COLO829 (cell line): ENCODE measurements at places on chromosomes 16 and 17.
A peak's percentile ranks its signal among the peaks of the same experiment; 100 is the strongest.

DNA sequence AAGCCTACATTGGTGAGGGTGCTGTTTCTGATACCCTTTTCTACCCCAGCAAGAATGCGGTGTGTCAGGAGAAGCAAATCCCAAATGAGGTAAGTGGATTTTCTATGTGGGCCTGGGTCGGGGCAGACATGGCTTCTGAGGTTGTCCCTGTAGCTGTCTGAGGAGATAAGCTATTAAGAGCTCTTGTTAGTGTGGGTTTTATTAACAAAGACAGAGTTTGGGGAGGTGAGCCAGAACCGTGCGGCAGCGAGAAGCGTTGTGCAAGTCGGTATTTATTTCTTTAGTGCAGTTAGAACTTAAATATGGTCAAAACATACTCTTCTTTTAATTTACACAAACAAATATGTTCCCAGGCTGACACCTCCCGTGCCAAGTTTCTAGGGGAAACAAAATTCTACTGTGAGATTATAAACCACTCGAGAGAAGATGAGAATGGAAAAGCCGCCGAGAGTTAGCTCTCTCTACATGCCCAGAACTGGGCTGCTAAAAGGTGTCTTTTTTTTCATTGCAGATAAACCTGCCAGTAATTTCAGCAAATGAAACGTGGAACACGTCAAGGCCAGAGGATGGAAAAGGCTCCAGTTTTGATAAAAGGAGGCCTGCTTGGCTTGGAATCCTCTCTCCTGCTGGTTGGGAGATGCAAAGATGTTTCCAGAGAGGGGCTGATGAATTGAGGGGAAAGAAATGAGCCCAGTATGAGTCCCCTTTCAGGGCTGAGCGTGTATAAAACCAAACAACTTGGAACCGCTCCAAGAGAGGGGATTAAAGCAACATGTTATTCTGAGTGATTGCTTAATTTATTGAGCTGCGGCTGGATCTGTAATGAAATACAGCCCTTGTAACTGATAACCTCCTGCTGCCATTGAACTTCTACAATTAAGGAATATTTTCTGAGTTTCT, 254.6 kb downstream of the MRTFB start:
- DNase-seq: no peak

GRCh38 chr17:45976755-45977505, 22.1 kb upstream of the STH start:
- no peak for DNase-seq

DNA sequence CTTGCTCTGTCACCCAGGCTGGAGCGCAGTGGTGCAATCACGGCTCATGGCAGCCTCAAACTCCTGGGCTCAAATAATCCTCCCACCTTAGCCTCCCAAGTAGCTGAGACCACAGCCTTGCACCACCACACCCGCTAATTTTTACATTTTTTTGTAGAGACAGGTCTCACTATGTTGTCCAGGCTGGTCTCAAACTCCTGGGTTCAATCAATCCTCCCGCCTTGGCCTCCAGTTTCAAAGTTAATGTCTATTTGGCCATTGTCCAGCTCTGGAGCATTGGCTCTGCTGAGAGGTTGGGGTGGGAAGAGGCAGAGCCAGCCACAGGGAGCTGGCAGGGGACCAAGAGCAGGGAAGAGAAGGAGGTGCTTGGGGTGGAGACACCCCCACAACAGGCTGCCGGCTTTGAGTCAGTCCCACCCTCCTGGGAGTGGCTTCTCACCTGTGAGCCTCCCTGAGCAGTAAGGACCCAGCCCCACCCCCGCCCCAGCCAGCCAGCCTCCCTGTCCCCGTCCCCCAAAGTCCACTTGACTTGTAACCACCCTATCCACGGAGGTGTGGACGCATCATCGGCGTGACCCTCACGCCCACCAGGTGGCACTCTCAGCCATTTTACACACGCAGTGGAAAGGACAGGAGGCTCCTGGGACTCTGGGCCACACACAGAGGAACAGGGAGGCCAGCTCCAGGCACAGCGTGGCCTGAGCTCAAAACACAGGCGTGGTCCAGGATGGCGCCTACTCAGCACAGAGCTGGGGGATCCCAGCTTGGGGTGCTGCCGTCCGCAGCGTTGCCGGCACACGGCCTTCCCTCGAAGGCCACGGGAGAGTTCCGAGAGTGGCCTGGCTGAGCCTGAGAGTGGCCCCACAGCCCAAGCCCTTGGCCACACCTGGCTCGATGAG, 22.8 kb upstream of the PVALEF start:
- peak; percentile 60 for DNase-seq

DNA sequence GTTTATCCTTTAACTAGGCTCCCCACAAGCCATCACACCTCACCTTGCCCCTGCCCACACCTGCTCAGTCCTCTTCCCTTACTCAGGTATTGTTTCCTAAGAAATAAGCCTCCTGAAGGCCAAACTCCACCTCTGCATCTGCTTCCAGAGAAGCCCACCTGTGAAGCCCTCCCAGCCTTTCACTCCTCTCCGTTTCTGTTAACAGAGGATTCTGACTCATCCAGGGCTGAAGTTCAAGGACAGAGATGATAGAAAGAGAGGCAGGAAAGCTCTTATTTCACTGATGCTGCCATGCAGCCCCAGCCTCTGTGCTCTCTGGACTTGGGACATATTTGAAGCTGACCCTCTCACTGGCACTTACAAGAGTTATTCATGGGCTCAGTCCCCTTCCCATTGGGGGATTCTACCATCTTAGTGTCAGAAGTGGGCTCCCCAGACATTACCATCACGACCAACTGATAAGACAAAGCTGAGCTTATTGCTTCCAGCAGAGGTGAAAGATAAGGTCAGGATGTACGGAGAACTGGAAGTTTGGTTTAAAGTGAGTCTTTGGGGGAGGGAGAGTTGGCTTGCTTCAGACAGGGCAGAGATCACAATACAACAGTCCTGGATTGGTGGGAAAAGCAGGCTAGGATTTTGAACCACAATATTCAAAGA, 35.3 kb upstream of the XYLT2 start:
- no peak for DNase-seq

- no peak for DNase-seq
Observed at GRCh38 chr17:82357394-82357793, 1.7 kb upstream of the TEX19 start.

DNA sequence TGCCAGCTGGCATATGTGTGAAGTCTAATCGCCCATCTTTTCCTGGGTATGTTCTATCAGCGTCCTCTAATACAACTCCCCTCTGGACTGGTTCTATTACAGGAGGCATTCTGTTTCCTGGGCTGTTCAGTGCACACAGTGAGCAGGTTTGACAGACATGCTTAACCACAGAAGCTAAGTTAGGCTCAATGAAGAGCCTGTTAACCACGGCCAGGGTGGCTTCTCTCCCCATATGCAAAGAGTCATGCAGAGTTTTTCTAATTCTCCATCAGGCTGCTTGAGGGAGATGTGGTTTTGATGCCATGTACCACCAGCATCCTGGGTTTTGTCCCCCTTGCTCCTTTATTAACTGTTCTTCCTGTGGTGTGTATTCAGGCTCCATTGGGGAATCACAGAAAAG, 57.2 kb upstream of the ALOX12 start:
- DNase-seq: no peak

DNA sequence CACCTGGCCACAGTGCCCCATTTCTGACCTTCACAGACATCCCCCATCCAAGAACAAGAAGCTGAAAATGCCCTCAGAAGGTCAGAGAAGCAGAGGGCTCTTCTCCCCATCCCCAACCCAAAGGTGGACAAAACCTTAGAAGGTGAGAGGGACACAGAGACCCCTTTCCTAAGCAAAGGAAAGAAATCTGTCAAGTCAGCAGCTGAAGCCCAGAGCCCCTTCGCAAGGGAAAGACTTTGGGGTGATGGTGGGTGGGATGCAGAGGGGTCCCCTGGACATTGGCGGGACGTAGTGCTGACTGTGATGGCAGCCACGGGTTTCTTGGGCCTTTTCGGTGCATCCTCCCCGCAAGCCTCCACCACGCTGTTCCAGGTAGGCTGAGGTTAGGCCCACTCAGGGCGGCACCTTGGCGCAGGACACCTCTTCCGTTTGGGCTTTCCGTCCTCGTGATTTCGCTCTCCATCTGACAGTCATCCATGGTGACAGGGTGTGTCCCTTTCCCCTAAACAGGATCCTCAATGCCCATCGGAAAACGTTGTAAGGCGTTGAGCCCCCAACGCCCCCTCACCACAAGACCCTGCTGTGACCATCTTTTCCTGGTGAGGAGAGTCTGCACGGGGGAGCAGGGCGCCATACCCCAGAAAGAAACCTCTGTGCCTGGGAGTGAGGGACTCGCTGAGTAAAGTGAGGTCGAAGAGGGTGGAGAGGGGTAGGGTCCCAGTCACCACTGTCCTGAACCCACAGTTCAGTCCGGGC, 10.7 kb upstream of the GSDMA start:
- DNase-seq: no peak

DNA sequence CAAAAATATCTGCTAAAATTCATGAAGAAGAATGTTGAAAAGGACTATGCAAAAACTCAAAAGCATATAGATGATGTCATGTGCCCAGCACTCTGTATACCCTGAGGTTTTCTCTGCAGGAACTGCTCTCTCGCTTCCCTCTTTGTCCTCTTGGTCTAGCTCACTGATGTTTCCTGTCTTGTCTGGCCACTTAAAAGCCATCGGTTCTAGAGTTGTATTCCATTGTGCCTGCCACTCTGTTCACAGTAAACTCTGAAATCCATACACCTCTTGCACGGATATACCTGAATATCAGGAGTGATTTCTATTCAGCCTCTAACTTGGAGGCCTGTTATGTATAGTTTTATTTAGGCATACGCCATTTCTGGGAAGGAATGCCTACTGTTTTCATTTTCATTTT, 101.0 kb upstream of the CNTNAP4 start:
- DNase-seq: no peak

DNA sequence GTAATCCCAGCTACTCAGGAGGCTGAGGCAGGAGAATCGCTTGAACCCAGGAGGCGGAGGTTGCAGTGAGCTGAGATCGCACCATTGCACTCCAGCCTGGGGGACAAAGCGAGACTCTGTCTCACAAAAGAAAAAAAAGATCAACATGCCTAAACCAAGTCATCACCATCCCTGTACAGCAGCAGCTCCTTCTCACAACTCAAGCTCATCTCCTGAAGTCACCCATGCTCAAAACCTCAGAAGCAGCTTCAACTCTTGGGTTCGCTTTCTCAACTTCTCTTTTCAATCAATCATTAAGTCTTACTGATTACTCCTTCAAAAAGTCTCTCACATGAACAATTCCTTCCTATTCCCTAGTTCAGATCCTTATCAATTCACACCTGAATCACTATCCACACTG, 31.3 kb downstream of the PHLPP2 start:
- no peak for DNase-seq

- DNase-seq: no peak
Observed at GRCh38 chr17:73637866-73638265, 6.4 kb downstream of the SDK2 start.

GRCh38 chr17:32100971-32101631, 41.2 kb upstream of the RHOT1 start:
- DNase-seq: no peak

DNA sequence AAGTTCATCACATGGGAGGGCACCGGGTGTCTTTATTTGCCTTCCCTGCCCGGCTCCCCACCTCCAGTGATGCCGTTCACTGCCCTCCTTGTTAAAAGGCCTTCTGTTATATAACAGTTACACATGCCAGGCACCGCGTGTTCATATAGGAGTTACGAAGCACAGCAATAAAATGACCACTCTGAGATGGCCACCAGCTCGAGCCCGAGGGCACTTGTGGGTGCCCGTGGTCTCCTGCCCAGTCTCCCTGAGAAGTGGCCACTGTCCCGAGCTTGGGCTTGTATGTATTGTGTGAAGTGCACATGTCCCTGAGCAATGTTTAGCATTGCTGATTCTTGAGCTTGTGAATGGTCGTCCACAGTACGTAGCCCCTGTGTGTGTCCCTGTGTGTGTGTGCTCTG, 355.6 kb downstream of the SEC14L1 start:
- DNase-seq: no peak

- no peak for DNase-seq
Observed at GRCh38 chr16:19484096-19484495, 37.8 kb downstream of the GDE1 start.

DNA sequence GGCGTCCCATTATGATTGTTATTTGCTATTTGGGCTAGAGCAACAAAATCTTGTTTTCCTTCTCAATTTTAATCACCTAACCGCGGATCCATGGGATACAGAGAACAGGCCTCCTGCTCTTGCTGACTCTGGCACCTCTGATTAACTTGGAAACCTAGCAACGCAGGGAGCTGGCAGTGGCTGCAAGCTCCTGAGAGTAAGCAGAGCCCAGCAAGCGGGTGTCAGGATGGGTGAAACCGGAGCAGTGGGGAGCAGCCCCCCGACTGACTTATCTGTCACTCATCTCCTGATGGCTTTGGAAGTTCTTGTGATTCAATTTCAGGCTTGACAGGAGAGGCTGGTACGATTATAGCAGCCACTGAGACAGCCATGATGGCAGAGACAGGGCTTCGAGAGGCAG, 45.5 kb upstream of the CDC42EP4 start:
- DNase-seq: no peak

DNA sequence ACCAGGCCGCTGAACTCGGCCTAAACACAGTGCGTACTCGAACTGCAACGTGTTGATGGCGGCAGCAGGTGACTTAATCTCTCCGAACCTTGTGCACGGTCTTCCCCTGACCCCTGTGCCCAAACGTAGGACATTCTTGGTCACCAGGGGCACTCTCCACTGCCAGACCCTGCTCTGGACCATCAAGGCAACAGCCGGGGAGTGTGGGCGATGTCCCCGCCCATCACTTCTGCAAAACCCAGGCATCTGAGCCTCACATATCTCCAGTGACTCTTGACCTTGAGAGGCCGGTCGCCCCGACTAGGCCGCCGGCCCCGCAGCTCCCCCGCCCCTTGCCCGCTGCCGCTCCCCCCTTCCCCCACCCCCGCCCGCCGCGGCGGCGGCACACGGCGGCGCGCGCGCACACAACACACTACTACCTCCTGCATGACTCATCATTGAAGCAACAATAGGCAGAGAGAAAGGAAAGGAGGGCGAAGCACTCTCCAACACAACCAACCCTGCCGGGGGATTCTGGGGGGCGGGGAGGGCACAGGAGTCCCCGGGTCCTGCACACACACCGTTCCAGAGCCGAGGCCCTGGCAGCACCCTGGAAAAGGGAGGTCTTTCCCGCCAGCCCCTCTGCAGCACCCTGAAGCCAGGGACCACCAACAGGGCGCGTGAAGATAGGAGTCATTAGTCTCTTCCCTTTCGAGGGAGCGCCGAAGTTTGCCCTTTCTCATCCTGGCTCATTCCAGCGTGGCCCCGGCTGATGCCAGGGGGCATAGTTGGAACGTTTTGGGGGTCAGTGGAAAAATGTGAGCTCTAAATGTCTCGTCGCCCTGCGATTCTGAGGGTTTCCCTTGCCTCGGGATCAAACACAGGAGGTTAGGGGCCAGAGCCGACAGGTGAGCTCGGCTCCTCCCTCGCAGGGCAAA, 1.9 kb downstream of the MNT start:
- DNase-seq: no peak

GRCh38 chr17:15255713-15256454, 9.2 kb downstream of the PMP22 start:
- DNase-seq: no peak

- DNase-seq: no peak
Observed at GRCh38 chr17:64638552-64639203, 23.4 kb downstream of the SMURF2 start.
